ENCODE measurements at places on chromosomes 6 and 20.
A peak's percentile ranks its signal among the peaks of the same experiment; 100 is the strongest.

- no peak for DNase-seq
Measured at GRCh38 chr6:4420160-4420865, 284.9 kb upstream of the ECI2 start.

DNA sequence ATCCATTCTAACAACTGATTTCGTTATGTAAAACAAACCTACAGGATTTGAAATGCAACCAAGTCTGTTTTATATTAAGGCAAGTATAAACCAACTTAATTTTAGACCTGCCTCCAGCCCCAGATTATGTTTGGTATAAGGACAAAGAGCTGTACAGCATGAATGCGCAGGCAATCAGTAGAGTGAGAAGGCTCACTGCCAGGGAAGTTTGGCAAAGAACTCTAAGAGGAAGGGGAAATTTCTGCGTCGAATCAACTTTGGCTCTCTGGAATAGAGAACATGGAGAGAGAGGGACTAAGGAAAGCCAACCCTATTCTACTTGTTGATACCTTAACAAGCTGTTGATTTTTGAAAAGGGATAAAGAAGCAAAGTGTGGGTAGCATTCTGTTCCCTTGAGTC is 96.9 kb upstream of the FOXO3 start:
- peak; percentile 26 for DNase-seq

- no peak for DNase-seq
Measured at GRCh38 chr20:38212806-38213606, 47.5 kb downstream of the KIAA1755 start.

DNA sequence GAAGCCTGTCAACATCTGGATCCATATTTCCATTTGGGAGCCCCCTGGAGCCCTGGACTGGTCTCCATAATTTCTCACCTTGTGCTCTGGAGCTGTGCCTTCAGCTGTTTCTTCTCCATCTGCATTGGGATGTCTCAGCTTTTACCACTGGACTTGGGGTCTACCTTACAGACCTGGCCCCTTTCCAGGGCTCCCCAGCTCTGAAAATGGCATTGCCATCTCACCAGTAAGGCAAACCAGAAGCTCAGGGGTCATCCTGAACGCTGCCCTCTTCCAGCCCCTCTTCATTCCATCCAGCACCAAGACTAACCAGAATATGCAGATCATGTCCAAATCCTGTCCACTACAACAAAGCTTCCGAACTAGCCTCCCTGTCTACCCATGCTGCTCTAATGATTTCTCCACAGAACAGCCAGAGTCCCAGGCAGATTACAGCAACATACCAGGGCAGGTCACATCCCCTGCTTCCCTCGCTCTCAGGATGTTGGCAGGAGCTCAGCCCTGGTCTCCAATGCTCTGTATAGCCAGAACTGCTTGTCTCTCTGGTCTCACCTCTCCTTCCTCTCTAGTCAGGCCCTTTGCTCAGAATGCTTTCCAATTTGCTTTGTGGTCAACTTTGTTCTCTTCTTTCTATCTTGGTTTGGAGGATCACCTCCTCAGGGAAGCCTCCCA is 17.7 kb upstream of the NNAT start:
- DNase-seq: no peak

GRCh38 chr6:36499918-36500317 is 47.4 kb downstream of the STK38 start:
- no peak for DNase-seq

DNA sequence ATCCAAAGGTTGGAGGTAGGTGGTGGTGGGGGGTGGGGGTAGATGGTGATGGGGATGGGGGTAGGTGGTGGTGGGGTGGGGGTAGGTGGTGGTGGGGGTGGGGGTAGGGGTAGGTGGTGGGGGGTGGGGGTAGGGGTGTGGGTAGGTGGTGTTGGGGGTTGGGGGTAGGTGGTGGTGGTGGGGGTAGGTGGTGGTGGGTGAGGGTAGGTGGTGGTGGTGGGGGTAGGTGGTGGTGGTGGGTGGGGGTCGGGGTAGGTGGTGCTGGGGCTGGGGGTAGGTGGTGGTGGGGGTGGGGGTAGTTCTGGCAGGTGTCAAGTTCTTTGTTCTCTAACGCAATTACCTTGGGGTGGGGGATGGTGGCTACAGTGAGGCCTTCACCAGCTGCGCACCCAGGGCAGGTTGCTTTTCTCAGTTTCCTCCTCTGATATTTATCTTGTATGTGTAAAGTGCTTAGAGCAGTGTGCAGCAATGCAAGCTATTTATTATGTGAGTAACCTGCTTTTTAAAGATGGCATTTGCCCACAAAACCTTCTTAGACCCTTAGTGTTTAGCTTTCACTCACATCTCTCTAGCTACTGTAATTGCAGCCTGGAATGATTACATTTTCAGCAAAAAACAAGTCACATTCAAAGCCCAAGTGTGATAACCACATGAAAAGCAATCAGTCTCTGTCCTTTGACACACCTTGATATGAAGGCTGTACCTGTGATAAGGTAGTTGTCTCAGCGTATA is 8.2 kb upstream of the CCDC167 start:
- DNase-seq: no peak

Data from fibroblast of upper back skin (primary cell).